Colonic mucosa (tissue), 4 donors: ENCODE measurements at places on chromosomes 2 and 18. TPM values are rescaled to one million over a fixed set of nuclear protein-coding genes. Genes with fewer than 3 reads are reported as not detected.

The RFX8 gene
- not detected for total RNA-seq

The TMEM37 gene
- 24.3 TPM for total RNA-seq

The ITGB6 gene
- 13.2 TPM for total RNA-seq

- H3K27ac ChIP-seq = no peak overlapping the region
- DNase-seq = no peak
- H3K4me1 ChIP-seq = no peaks in the 10 kb centered on the region
Observed at GRCh38 chr2:30900381-30900780, 93.1 kb upstream of the CAPN13 start.

DNA sequence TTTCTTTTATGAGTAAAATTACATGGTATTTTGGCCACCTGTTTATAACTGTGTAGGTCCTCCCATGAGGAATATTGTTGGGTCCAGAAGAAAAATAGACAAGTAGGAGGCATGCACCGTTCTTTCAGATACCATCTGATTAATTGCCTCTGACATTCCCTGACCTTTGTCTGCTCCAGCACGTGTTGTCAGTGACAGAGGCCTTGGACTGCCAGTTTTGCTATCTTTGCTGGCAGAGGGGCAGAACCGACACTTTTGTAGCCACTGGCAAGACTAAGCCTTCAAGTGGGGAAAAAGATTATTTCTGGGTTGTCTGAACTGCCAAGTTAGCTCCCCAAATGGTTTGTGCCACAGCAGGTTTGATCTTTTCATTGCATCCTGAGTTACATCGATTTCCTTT lies 276.9 kb downstream of the CAMKMT start:
- H3K4me3 ChIP-seq = no peak overlapping the region
- H3K4me1 ChIP-seq = no peaks in the 10 kb centered on the region
- DNase-seq = no peak
